ENCODE measurements at places on chromosomes 7 and 10.

GRCh38 chr7:141198194-141198958 is 124.5 kb downstream of the TMEM178B start:
- DNase-seq = no peak

- no peak for DNase-seq
These were observed 1.5 kb downstream of the FAM131B start for GRCh38 chr7:143360788-143361551.

GRCh38 chr7:105600720-105601550 is 19.6 kb upstream of the EFCAB10 start:
- no peak for DNase-seq

- no peak for DNase-seq
These were observed 317.2 kb downstream of the BBS9 start for GRCh38 chr7:33446551-33446950.

GRCh38 chr10:7265396-7266123 is 145.3 kb downstream of the SFMBT2 start:
- no peak for DNase-seq

GRCh38 chr10:99560277-99561126 is 27.8 kb downstream of the NKX2-3 start:
- peak; percentile 54 for DNase-seq

GRCh38 chr10:63899673-63900300 is 378.6 kb downstream of the REEP3 start:
- no peak for DNase-seq

GRCh38 chr10:122997864-122998263 is 10.7 kb downstream of the IKZF5 start:
- DNase-seq = no peak

- peak; percentile 77 for DNase-seq
These were observed 56.1 kb downstream of the HIBADH start for GRCh38 chr7:27606270-27607209.

GRCh38 chr7:120043250-120043649 is 229.7 kb upstream of the KCND2 start:
- DNase-seq = no peak

- peak; percentile 94 for DNase-seq
These were observed 5.1 kb upstream of the MYL7 start for GRCh38 chr7:44145969-44146911.

- no peak for DNase-seq
These were observed at the start of gene GPR141 for GRCh38 chr7:37683246-37684120. Gene GPR141, plus strand, starts transcription at chr7:37683766. Its CDS starts 56,628 bp downstream, at chr7:37740394.

DNA sequence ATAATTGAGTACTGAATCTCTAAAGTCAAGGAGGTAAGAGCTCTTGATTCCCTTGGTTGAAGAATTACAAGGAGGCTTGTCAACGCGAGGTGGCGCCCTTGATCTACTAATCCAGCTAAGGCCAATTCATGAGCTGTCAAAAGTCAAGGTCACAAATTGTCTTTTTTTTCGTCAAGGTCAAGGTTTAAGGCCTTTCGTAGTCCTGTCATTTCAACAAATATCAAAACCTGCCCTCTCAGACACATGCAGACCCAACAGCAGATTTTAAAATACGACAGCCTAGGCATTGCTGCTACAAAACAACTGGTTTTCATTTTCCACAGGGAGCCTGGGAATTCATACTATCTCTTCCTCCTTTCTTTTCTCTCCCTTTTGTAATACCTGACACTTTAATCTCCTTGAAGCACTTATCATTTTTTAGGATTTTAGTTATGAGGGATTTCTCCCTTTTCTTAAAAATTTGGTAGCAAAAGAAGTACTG is 3.6 kb downstream of the HOXA13 start:
- DNase-seq = no peak

- DNase-seq = peak; percentile 97
These were observed 29.0 kb upstream of the HSPA12A start for GRCh38 chr10:116771101-116771958.

DNA sequence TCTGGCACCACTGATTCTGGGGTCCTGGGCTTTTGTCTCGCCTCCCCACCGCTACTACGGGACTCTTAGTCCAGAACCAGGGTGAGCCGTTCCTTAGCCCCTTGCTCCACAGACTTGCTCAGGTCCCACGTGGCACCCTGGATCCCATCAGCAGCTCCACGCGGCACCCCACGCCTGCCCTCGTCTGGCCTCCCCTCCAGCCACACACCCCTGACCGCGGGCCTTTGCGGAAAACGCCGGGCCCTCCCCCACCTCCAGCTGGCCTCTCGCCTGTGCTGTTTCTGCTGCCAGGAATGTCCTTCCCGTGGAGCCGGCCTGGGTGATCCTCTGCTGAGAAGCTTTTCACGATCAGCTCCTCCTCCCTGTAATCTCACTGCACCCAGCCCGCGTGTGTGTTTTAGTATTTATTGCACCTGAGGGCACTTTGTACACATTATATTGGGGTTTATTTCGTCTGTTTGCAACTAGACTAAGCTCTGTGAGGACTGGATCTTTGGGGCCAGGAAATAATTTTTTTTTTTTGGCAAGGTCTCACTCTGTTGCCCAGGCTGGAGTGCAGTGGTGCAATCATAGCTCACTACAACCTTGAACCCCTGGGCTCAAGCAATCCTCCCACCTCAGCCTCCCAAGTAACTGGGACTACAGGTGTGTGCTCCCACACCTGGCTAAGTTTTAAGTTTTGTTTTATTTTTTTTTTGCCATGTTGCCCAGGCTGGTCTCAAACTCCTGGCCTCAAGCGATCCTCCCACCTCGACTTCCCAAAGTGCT is 10.5 kb upstream of the TTYH3 start:
- DNase-seq = no peak

DNA sequence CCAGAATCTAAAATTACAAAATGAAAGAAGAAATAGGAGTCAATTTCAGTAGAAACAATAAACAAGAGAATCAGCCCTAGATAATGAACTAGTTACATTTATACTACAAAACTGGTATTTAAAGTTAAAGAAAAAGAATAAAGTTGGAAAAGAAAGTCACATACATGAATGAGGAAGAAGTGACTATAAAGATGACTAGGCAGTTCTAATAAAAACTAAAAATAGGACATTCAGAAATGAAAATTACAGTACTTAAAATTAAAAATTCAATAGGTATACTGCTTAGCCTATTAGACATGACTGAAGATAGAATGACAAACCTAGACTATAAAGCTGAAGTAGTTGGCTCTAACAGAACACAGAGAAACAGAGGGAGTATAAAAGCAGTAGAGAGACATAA is 108.8 kb downstream of the AHR start:
- DNase-seq = no peak

GRCh38 chr10:23755556-23755955 is 316.7 kb downstream of the OTUD1 start:
- DNase-seq = no peak

- DNase-seq = no peak
These were observed 106.7 kb upstream of the MBL2 start for GRCh38 chr10:52879091-52879807.

- no peak for DNase-seq
These were observed 85.9 kb downstream of the MAD1L1 start for GRCh38 chr7:2146676-2147472.

DNA sequence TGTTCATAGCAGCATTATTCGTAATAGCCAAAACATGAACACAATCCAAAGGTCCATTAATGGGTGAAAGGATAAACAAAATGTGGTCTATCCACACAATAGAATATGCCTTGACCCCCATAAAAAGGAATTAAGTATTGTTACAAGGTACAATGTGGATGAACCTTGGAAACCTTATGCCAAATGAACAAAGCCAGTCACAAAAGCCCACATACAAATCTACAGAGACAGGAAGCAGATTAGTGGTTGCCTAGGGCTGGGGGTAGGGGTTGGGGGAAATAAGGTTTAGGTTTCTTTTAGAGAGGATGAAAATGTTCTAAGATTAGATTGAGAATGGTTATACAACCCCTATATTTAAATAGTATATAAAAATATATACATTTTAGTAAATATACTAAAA is 34.8 kb downstream of the PIP4K2A start:
- no peak for DNase-seq
